Kidney tubule cell (primary cell): ENCODE measurements at places on chromosomes 5 and 9.

GRCh38 chr5:103371046-103371607 lies 112.6 kb downstream of the MACIR start:
- DNase-seq: no peak

DNA sequence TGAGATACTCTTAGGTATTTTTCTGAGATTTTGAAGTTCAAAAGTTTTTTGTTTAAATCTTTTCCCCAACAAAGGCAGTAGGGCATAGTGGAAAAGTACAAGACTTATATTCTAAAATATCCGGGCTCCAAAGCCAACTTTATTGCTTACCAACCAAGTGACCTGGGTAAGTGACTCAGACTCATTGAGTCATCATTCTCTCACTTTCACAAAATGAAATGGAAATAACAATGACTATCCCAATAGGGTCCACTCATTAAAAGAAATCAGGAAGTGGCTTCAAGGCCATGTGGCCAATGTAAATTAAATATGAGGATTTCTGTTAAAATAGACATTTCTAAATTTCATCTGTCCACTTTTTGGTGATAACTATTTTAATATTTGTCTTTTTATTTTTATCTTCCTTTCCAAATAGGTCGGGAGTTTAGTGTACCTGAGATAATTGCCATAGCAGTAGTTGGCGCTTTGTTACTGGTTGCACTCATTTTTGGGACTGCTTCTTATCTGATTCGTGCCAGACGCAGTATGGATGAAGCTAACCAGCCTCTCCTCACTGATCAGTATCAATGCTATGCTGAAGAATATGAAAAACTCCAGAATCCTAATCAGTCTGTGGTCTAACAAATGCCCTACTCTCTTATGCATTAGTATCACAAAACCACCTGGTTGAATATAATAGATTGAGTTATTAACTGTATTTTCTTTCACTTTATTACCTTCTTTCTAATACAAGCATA lies 15.5 kb downstream of the TYRP1 start:
- DNase-seq: peak; percentile 85

DNA sequence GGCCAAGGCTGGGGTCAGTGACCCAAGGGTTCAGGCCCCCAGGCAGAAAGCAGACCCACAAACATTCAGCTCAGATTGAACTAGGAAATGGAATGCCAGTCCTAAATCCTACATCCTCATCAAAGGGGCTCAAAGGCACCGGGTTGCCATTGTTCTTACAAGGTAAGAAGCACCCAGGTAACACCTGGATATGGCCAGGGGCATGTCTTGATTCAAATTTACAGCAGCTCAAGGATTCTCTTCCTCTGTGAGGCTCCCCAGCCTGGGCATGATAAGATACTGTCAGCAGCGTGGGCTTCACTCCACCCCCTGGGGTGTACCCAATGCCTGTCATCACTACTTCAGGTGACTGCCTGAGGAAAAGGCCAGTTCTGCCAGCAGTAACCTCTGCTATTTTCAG lies 92.1 kb upstream of the FSTL4 start:
- no peak for DNase-seq

DNA sequence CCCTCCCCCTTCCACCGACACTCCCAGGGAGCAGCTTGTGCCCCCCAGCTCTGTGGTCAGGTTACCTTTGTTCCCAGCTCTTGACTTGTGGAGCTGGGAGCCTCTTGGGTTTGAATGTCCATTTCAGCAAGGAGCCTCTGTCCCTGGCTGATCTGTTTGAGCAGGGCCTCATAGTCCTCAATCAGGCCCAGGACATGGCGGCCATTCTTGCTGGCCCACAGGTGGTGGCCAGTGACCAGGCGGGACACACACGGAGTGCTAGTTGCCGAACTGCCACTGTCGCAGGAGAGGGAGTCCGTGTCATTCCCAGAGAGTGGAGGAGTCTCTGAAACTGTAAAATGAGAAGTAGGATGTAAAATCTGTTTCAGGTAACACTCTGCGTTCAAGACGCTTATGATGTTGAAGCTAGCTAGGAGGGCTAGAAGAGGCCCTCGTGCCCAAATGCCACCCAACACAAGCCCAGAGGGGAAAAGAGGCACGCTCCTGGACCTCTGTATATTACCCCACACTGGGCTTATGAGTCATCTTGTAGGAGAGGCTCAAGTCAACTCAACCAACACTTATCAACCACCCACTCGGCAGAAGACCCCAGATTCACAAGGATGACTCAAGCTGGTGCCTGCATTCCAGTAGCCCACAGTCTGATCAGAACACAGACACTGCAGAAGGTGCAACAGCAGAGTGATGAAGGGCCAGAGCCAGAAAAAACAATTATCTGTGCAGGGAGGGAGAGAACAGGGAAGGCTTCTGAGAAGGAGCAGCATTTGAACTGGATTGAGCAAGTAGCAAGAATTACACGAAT lies 177.0 kb downstream of the CDK5RAP2 start:
- DNase-seq: peak; percentile 89

- no peak for DNase-seq
Measured at GRCh38 chr9:20397348-20397747, 225.0 kb downstream of the MLLT3 start.

- peak; percentile 65 for DNase-seq
Measured at GRCh38 chr5:113271015-113271414, 163.8 kb downstream of the TSSK1B start.

GRCh38 chr5:169764018-169764378 lies 126.9 kb downstream of the DOCK2 start:
- DNase-seq: no peak

GRCh38 chr5:143251946-143252345 lies 151.5 kb downstream of the NR3C1 start:
- no peak for DNase-seq

DNA sequence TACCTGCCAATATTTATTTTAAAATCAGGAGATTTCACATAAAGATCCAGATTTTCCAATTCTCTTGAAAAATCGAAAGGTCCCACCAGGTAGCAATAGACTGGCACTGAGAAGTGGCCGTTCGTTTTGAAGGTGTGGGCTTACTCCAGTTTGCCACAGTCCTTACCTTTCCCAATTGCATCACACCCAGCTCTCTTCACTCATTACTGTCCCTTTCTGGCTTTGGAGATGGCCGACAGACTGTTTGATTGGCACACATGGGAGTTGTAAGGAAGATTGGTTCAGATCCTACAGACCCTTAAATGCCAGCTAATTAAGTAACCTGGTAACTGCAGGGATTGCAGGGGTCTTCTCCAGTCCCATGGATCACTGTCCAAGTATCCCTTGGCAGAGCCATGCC lies 68.7 kb upstream of the LARP1 start:
- DNase-seq: no peak

- DNase-seq: peak; percentile 32
Measured at GRCh38 chr5:159884917-159885620, 31.2 kb upstream of the ADRA1B start.

- no peak for DNase-seq
Measured at GRCh38 chr9:31520301-31521085, 864.0 kb upstream of the ACO1 start.

DNA sequence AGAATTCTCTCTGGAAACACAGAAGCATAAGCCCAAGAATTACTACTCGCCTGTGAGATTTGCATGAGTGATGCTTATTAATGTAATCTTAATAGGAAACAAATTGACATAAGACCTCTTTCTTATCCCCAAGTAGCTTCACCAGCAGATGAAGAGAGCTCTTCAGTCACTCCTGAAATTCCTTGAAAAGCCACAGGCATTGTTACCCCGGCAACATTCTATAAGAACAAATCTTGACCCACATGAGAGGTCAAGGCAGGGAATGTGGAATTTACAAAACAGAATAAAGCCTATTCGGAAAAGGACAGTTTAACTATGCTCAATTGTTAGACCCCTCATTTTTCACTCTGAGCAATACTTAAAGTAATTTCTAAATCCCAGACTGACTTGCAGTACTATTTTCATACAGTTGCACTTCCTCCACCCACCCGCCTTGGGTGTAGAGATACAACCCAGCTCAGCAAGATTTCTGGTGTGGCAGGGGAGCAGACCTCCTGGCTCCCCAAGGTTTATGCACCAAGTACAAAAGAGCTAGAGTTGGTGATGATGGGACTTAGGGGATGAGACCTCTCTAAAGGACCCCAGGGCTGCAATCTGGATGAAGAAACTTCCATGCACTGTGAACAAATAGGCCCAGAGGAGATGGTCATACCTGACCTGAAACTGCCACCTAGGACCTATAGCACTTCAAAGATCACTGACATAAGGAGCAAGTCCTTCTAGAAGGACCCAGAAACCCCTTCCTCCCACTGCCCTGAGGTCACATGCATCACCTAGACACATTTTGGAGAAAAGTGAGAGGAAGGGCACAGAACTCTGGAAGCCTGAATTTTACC lies 242.1 kb downstream of the ZNF608 start:
- DNase-seq: peak; percentile 44

- no peak for DNase-seq
Measured at GRCh38 chr5:81895307-81895706, 76.5 kb upstream of the ATG10 start.

DNA sequence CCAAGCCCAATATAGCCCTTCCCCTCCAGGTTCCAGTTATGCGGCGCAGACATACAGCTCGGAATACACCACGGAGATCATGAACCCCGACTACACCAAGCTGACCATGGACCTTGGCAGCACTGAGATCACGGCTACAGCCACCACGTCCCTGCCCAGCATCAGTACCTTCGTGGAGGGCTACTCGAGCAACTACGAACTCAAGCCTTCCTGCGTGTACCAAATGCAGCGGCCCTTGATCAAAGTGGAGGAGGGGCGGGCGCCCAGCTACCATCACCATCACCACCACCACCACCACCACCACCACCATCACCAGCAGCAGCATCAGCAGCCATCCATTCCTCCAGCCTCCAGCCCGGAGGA lies 6.3 kb downstream of the NR4A3 start:
- no peak for DNase-seq

DNA sequence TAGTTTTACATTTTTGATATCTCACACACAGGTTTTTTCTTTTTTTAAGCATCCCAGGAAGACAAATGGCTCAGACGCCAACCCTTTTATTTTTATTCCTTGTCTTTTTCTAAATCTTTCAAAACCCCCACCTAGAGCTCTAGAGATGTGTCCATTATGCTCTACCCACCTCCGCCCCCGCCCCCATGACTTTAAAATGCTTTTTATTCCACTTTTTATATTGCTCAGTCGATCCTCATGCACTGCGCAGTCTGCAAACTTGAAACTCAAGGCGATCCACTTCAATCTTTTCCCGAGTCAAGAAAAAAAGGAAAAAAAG lies 411 bp upstream of the MAT2B start:
- no peak for DNase-seq

DNA sequence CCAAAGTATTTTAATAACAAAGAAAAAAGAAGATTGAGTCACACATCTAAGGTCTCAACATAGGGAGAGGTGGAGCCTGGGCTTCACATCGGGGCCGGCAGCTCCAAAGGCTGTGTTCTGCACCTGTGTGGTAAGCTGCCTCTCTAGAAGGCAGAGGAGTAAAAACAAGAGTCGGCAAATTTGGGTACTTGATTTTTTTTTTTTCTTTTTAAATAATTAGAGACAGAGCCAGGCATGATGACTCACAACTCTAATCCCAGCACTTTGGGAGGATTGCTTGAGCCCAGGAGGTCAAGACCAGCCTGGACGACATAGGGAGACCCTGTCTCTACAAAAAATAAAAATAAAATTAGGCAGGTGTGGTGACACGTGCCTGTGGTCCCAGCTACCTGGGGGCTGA lies 4.7 kb downstream of the URM1 start:
- DNase-seq: no peak

DNA sequence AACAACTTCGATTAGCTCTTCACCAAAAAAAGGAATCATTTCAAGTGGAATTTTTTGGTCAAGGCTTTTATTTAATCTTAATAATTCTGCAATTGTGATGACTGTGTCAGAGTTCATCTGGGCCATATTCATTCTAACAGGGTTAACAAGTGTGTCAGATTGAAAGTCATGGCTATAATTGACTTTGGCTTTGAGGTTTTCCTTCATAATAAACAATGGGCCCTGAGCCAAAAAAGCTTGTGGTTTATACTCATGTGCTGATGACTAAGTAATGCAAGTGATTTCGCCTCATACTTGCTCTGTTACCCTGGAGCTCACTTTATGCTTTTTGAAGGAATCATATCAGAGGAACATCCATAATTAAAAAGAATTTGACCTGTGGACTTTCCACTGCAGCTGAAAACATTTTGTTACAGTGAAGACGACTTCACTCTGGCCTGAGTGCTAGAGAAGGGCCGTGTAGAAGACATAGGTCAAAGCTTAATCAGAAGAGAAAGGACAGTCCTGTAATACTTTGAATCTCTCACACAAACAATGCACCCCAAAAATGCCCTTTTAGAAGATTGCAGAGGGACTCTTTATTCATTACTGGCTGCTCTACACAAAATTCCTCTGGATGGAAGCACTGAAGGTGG lies 101.7 kb downstream of the GDNF start:
- peak; percentile 90 for DNase-seq
